ENCODE measurements at places on chromosomes 7 and 10.

DNA sequence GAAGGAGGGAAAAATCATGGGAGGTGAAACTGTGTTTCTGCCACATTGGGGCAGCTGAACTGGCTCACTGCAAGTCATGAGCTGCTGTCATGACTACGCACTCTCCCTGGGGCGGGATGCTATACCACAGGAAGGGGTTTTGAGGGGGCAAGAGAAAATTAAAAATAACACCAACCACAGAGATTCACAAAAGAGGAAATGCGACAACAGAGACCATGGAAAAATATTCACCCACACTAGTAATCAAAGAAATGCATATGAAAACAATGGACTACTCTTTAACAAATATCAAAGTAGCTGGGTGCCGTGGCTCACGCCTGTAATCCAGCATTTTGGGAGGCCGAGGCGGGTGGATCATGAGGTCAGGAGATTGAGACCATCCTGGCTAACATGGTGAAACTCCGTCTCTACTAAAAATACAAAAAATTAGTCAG, 65.2 kb upstream of the TM9SF3 start:
- DNase-seq: peak; percentile 92

GRCh38 chr10:11178606-11179515, 161.2 kb downstream of the CELF2 start:
- peak; percentile 93 for DNase-seq

DNA sequence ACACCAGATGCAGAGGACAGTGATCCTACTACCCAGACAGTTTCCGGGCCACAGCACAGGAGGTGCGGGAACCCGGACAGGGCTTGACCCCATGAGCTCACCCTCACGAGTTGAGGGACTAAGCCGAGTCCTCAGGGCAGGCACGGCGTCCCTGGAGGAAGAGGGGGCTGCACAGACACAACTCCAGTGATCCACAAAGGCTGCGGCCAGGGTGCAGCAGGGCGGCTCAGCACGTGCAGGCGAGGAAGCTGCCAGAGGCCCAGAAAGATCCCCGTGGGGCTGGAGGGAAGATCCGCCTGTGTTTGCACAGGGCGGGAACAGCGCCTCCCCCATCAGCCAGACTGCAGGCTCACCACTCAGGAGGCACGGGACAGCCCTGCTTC, 45.9 kb upstream of the TMEM72 start:
- no peak for DNase-seq

DNA sequence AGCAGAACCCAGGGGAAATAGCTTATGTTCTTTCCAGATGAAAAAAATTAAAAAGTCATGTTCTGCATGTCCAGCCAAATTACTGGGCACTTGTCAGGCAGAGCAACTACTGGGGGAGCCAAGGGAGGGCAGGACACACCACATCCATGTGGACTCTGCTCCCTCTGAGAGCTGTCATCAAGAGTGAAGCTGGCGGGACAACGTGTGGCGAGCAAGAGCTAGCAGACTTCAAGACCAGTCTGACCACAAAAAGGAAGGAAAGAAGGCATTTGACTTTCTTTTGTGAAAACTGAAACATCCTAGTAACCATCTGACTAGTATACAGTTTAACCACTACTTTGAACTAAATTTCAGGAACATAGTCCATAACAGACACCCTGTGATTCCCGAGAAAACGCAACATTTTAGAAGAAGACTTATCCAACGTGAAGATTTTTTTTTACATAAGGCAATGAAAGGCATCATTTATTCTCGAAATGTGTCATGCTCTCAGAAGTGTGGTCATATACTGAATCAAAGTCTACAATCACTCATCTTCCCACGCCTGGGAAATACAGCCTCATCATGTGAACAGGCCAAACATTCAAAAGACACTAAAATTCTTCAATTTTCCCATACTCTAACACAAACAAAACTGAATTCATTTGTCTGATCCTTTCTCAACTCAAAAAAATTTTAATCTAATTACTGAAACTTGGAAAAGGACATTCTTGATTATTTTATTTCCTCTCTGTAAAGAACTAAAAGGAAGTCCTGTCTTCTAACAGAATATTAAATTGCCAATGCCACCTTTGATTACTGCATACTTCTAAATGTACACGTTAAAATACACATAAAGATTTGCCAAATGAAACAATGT, 15.5 kb downstream of the CYTH3 start:
- no peak for DNase-seq

Measured in immature natural killer cell (primary cell).